Bronchial epithelial cell (primary cell): ENCODE measurements at places on chromosomes 16 and 17. TPM values are rescaled to one million over a fixed set of nuclear protein-coding genes. Genes with fewer than 3 reads are reported as not detected.

Gene HIC1
- 0.64 and 1.3 TPM in 2 replicates for total RNA-seq

Gene TPSAB1
- total RNA-seq: not detected in 2 replicates

Gene KRTAP3-1
- not detected in 2 replicates for total RNA-seq

Gene CD300LF
- not detected in 2 replicates for total RNA-seq

Gene SMIM5
- 3.9 and 7.4 TPM in 2 replicates for total RNA-seq

Gene EFCAB3
- not detected in 2 replicates for total RNA-seq

DNA sequence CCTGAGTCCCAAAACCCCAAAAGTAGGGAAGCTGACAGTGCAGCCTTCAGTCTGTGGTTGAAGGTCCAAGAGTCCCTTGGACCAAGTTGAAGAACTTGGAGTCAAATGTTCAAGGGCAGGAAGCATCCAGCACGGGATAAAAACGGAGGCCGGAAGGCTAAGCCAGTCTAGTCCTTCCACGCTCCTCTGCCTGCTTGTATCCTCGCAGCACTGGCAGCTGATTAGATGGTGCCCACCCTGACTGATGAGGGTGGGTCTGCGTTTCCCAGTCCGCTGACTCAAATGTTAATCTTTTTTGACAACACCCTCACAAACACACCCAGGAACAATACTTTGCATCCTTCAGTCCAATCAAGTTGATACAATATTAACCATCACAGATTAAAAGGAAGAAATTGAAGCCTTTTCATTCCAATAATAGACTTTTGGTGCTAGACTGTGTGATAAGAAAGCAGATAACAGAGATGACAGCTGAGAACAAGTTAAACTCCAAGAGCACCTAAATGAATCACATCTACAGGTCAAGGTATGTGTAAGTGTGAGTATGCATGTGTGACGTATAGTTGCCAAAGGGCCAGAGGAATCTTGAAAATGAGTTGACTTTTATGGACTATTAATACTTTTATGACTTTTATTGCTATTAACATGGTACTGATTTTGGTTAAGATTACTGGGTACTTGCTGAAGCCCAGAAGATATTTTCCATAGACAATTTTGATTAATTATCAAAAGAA lies 933.5 kb upstream of the SOX9 start:
- DNase-seq: peak; percentile 74

GRCh38 chr17:32127158-32127897 lies 15.0 kb upstream of the RHOT1 start:
- peak; percentile 62 for DNase-seq

- DNase-seq: no peak
Observed at GRCh38 chr17:17537311-17538099, 41.3 kb upstream of the RASD1 start.

GRCh38 chr17:73548620-73549311 lies 95.5 kb downstream of the SDK2 start:
- DNase-seq: no peak

GRCh38 chr17:46983782-46984181 lies 4.7 kb upstream of the RPRML start:
- DNase-seq: no peak

- no peak for DNase-seq
Observed at GRCh38 chr17:66406701-66407644, 104.6 kb downstream of the PRKCA start.

DNA sequence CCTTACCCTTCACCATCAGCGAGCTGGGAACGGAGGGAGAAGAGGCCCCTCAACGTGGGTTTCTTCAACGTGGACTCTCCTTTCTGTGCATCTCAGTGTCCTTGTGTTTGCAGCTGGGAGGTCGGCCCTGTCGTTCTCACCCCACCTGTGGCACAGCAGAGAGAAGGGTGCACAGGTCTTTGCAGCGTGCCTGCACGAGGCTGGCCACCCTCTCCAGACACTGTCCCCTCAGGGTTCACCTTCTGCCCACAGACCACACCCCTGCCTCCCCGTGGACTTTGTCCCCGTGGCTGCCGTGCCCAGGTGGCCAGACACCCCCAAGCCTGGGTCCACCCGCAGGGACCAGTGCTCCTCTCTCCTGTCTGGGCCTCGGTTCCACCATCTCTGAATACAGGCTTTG lies 7.3 kb upstream of the WDR45B start:
- no peak for DNase-seq

DNA sequence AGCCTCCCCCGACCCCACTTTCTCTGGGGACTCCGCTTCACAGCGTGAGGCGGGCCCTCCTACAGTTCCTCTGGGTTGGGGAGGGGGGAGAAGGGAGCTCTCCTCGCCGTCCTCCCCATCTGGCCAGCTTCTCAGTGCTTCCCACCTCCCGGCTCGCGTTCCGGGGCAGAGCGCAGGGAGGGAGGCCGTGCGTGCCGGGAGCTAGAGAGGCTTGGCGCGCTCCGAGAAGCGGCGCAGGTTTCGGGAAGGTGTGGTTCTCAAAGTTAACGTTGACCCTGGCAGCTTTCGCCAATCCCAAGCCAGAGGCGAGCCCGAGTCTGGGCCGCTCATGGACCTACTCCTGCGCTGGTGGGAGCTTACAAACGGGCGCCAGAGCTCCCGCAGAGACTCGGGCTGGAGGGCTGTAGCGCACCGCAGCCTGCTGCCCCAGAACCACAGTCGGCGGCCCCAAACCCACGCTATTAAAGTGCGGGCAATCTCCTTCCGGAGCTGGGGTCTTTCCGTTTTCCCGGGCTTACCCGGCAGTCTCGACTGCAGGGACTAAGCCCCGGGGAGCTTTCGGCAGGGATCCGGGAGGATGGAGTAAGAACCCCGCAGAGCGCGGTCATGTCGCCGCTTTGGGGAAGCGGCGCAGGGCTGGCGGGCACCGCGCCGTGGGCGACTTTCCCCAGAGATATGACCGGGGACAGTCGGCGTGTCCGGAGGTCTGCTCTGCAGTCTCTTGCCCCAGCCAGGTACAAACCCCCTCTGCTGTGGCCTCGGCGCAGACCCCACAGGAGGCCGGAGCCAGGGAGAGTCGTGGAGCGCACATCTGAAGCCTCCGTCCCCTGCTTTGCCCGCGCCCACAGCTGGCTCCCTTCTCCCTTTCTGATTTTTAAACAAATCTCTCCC lies 787 bp downstream of the CDH11 start:
- DNase-seq: no peak

DNA sequence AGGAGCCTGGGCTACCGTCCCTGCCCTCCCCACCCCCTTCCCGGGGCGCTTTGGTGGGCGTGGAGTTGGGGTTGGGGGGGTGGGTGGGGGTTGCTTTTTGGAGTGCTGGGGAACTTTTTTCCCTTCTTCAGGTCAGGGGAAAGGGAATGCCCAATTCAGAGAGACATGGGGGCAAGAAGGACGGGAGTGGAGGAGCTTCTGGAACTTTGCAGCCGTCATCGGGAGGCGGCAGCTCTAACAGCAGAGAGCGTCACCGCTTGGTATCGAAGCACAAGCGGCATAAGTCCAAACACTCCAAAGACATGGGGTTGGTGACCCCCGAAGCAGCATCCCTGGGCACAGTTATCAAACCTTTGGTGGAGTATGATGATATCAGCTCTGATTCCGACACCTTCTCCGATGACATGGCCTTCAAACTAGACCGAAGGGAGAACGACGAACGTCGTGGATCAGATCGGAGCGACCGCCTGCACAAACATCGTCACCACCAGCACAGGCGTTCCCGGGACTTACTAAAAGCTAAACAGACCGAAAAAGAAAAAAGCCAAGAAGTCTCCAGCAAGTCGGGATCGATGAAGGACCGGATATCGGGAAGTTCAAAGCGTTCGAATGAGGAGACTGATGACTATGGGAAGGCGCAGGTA lies 762 bp downstream of the CDK12 start:
- peak; percentile 42 for DNase-seq

DNA sequence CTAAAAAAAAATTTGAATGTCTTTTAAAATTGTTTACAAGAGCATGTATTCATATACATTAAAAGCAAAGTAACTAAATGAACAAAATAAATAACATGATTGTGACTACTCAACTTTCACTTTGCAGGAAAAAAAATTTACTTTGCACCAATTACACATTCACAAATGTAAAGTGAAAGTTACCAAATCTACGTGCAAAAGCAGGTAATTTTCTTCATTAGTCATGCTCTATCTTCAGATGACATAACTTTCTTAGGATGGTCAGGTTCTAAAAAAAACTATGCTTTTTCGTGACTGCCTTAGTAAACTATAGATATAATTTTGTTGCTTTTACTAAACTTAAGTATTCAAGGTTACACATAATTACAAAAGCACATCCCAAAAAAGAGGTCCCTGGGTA lies 17.0 kb upstream of the ABCA10 start:
- DNase-seq: peak; percentile 63

DNA sequence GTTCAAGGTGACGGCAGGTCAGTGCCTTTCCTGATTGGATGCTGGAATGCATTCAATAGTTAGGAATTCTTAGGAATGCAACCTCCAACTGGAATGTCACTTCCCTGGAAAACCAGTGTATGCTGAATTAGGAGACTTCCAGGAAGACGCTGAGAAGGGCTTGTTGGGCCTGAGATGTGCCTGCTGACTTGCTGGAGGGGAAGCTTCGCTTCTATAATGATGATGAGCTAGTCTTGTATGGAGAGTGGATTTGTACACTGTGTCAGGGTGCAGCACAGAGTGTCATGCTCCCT lies 45.6 kb downstream of the SMPD3 start:
- DNase-seq: no peak

DNA sequence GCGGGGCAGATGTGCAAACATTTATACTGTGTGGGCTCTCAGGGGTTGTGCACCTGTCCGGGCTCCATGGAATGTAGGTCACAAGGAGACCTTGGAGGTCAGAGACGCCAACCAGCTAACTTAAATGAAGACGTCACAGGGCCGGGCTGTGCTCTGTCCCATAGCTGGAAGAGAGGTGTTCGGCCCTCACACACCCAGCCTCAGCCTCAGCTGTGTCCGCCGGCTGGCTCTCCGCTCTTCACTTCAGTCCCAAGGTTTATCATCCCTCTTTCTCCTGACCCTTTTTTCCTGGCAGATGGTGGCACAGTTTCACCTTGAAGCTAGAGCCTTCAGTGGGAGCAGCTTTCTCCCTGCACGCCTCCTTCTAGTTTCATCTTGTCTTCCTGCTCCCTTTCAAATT lies 6.0 kb upstream of the RBFOX3 start:
- DNase-seq: no peak

DNA sequence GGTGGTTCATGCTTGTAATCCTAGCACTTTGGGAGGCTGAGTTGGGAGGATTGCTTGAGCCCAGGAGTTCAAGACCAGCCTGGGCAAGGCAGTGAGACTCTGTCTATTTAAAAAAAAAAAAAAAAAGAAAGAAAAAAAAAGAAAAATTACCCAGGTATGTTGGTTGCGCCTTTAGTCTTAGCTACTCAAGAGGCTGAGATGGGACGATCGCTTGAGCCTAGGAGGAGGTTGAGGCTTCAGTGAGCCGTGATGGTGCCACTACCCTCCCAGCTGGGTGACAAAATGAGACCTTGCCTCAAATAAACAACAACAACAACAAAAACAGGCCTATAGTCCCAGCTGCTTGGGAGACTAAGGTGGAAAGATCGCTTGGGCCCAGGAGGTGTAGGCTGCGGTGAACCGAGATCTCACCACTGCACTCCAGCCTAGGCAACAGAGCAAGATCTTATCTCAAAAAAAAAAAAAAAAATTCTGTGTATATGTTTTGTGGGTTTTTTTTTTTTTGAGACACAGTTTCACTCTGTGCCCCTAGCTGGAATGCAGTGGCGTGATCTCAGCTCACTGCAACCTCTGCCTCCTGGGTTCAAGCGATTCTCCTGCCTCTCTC lies 12.5 kb upstream of the ANKRD40CL start:
- DNase-seq: no peak

DNA sequence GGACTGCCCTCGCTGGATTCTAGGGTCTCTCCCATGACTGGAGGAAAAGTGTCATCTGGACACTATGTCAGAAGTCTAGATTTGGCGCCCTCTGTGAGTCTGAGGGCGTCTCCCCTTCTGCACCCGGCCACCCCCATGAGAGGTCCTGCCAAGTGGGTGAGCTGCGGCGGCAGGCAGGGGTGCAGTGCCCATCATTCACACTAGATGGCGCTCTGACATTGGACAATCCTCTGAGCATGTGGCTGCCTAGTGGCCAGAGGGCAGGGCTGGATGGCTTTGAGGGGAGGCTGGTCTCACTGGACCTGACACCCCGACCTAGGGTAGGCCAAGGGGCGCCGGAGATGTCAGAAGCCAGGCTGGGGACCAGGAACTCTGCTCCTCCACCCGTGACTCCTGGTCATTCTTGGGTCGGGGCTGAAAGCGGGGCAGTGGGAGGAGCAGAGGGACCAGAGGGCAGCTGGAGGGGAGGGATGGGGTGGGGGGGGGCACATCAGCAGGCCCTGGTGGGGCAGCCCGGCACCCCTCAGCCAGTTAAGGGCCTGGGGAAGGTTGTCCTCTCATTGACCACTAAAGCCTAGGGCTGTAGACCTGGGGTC lies 28.0 kb downstream of the MRM1 start:
- peak; percentile 45 for DNase-seq

DNA sequence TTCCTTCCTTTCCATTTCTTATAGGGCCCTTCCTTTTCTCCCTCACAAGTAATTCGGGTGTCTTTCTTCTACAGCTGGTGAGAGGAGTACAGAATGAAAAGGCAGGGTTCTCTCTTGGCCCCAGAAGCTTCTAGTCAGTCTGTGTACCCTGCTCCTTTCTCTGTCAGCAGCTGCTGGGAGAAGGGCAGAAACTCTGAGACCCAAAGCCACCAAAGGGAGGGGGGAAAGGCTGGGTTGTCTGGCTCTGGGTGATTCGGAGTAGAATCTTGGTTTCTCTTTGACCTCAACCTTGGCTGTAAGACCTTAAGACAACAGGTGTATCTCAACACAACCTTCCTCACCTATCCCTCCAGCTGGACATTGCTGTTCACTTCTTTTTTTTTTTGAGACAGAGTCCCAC lies 3.3 kb upstream of the NR1D1 start:
- DNase-seq: no peak

DNA sequence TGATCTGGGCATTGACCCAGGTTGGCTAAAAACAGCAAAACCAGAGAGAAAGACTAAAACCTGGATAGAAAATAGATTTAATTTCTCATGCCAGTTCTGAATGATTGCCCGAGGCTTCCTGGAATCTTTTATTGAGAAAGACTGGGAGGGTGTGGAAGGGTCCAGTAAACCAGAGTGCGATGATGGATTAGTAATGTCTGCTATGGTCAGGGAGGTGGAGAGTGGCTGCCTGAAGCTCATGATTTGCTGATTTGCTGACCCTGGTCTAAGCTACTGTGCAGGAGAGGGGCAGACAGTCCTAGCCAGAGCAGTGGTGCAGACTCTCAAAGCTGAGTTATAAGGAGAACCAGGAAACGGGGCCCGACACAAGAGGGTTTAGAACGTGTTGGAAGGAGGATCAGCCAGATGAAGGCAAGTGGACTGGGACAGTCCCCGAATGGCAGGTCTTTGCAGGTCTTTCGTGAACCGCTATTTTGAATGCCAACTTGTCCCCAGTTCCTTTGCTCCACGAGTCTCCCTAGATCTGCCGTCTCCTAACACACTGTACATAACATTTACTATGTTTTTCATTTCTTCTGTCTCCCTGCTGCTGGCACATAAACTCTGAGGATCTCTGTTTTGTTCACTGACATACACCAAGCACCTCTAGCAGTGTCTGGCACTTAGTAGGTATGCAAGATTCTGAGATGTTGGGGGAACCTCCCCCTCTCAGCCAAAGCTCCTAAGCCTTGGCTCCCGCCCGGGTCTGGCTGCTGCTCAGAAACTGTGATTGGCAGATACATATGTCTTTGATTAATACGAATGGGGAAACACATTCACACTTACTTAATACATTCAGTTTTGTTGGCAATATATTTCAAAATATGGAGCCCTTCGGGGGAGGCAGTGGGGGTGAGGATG lies 237.3 kb upstream of the TNRC6C start:
- no peak for DNase-seq
